Activated naive CD8-positive, alpha-beta T cell treated with anti-CD3 and anti-CD28 coated beads, Interleukin-2, amount 10 ng/mL, durations not matched to agents 7 days and 5 days (primary cell): ENCODE measurements at places on chromosomes 1 and 21.

DNA sequence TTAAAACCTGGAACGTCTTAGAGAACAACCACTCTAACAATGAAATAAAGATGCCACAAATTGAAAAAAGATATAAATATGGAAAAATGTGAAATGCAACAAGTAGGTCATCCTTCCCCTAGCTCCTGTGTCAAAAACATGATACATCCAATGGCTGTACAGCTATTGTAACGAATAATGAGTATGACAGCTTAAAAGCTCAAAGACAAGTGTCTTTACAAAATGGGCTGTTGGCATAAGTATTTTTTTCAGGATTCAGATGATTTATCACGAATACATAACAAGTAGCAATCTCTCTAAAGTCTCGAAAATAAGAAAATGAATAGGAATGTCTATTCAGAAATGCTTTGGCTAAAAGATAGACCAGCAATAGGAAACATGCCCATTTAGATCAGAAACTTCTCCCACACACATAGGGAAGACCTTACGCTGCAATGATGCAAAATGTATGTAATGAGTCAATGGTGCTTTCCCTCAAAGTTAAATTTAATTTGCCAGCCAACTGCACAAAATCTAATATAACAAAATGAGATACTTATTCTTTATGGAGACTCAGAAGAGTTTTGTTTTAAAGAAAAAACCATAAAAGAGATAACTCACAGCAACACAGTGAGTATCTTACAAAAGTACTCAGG is 8.3 kb downstream of the TGFBR3 start:
- no peak for DNase-seq

- no peak for DNase-seq
Measured at GRCh38 chr1:155253797-155254196, 1.5 kb downstream of the ENTREP3 start.

GRCh38 chr1:53375440-53375839 is 47.6 kb upstream of the LRP8 start:
- peak; percentile 15 for DNase-seq

DNA sequence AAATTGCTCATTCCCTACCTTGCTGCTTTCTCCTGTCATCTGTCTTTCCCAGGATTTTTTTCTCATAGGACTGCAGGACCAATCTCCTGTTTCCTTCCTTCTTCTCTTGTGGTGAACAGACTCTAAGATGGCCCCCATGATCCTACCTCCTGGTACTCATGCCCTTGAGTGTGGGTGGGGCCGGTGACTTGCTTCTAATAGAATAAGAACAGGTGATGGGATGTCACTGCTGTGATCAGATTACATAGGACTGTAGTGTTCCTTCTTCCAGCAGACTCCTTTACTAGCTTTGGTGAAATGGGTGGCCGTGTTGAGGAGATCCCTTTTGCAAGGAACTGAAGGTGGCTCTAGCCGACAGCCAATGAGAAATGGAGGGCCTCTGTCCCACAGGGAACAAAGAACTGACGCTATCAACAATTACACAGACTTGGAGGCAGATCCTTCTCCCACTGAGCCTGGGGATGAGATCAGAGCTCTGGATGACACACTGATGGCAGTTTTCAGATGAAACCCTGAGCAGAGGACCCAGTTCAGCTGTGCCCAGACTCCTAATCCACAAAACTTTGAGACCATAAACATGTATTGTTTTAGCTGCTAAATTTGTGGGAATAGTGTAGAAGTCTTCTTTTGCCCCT is 7.5 kb downstream of the GSTM3 start:
- no peak for DNase-seq

DNA sequence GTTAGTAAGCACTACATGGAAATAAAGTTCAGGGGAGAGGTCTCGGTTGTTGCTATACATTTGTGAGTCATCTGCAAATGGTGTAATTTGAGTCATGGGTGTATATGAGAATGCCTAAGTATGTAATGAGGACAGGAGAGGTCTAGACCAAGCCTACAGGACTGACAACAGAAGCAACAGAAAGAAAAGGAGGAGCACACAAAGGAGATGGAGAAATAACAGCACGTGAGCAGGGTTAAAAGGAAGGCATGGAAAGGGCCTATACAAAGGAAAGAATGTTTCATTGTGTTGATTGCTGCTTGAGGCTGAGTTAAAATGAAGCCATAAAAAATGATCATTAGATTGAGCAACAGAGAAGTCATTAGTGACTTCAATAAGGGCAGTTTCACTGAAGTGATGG is 28.0 kb upstream of the PRKAA2 start:
- DNase-seq: no peak

GRCh38 chr1:182301467-182302198 is 90.0 kb downstream of the GLUL start:
- DNase-seq: no peak

DNA sequence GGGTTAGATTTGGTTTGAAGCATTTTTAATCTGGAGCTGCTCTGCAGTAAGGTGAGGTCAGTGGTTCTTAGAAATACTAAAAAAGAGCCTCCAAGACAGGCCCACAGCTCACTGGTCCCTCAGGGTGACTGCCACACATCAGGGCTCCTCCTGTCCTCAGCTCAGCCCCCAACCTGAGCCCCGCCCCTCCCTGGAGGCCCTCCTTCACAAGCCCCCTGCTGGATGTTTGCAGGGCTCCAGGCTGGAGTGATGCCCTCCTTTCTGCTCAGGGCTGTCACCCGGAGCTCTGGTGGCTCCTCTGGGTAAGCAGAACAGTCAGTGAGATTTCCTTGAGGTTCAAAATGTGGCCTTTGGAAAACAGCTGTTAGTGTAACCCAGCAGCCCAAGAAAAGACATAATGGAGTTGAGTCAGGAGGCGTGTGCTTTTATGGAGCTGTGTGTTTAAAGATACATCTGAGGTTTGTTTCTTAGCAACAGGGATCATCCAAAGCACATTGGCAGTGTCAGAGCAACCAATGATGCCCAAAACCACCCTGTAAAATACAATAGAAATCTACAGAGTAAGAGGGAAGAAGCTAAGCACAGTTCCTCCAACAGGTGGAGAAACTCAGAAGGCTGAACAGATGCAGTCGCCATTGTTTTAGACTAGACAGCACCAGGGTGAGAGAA is 21.4 kb downstream of the STUM start:
- DNase-seq: no peak

GRCh38 chr1:199529324-199529723 is 498.2 kb upstream of the NR5A2 start:
- no peak for DNase-seq

DNA sequence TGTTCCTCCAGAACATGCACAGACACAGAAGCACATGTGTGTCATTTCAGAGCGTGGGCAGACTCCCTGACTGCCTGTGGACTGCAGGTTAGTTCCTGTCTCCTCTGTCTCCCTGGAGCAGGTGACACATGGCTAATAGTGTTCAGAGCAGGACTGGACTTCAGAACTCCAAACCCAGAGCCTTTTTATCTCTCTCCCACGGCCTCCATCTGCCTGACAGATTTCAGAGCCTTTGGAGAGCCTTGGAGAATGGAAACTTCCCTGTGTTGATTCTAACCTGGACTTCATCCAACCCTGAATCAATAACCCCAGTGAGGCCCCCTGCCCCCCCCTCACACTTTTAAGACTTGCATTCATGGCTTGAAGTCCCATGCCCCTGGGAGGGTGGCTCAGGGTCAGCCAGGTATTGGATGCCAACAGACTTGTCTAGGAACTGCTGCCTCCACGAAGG is 44.4 kb downstream of the C1orf198 start:
- no peak for DNase-seq

- DNase-seq: no peak
Measured at GRCh38 chr1:237199026-237199425, 157.0 kb downstream of the RYR2 start.

- no peak for DNase-seq
Measured at GRCh38 chr1:94621802-94622201, 80.2 kb upstream of the F3 start.

DNA sequence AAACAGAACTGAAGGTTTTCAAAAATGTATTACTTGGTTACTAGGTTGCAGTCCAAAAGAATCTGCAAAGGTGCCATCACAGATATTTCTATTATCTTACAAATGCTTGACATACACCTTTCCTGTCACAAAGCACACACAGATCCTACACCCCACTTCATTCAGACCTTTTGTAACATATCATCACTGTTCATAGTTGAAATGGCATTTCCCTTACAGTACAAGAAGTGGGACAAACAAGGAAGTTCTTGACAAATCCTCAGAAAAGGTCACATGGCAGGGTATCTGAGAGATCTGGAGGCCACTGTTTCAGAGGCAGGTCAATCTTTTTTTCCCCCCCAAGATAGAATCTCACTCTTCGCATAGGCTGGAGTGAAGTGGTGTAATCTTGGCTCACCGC is 21.3 kb downstream of the TOR1AIP2 start:
- DNase-seq: no peak

GRCh38 chr1:231844986-231845502 is 218.5 kb downstream of the DISC1 start:
- DNase-seq: no peak

DNA sequence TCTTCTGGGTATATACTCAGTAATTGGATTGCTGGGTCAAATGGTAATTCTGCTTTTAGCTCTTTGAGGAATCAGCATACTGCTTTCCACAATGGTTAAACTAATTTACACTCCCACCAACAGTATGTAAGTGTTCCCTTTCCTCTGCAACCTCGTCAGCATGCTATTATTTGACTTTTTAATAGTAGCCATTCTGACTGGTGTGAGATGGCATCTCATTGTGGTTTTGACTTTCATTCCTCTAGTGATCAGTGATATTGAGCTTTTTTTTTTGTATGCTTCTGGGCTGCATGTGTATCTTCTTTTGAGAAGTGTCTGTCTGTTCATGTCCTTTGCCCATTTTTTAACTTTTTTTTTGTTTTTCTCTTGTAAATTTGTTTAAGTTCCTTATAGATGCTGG is 279.4 kb downstream of the PTGER3 start:
- DNase-seq: no peak

DNA sequence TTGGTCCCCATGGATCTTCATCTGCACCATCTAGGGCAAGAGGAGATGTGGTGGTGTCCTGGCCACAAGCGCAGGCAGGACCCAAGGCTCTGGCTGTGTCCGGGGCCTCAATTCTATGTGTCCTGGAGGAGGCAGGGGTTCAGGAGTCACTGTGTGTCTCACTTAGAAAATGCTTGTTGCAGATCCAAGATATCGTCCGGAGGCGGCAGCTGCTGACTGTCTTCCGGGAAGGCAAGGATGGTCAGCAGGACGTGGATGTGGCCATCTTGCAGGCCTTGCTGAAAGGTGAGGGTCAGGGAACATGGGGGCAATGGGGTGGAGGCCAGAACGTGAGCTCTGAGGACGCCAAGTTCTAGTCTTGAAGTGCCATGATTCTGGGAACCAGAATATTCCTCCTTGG is 29.1 kb downstream of the TRPM2 start:
- no peak for DNase-seq

- DNase-seq: no peak
Measured at GRCh38 chr1:81174811-81175476, 625.8 kb upstream of the ADGRL2 start.

DNA sequence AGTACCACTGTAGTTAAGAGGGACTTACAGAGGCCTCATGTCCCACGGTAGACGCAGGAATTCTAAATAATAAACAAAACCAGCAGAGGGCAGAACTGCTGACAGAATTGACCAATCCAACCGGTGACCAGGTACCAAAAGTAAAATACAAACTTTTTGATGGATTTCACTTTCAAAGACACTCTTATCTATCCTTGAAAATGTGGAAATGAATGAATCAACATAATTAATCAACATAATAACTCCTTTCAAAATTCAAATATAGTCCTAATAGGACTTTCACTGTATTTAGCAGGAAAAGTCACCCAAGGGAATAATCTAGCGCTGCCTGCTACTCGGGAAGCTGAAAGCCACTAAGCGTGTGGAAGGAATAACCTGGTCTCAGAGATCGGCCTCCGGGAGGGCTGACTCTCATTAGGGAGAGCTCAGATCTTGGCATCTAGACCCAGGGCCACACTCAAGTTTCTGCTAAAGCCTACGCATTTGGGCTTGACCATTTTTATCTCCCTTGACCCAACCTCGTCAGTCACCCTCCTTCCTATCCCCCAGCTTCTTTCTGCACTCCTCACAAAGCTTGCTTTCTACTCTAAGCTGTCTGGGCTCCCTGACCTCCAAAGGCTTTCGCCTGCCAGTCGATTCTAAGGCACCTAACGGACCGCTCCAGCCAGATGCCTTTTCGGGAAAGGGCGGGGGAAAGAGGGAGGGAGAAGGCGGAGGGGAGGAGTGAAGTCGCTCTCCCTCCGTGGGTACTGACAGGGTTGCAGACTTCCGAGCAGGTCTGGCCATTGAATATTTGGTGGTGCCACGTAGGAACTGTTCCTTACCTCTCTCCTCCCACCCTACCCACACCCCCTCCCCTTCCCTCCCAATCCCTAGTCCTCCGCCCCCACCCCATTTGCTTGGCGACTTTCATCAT is 1.6 kb downstream of the COL11A1 start:
- no peak for DNase-seq

DNA sequence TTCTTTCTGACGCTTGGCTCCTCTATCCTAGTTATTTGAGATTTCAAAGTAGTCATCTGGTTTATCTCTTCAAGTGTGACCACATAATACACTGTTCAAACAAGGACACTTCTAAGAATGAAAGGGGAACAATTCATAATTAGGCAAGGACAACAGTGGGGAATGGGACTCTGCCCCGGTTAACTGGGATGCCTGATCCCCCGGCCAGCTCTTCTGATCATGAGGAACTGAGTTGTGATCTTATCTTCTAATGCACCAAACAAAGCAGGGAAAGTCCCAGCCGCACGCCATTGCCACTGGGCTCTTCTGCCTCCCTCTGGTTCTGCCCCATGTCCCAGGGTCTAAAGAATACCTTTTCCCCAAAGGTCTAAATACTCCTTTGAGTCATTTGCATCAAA is 158.2 kb upstream of the IRF2BP2 start:
- no peak for DNase-seq

- no peak for DNase-seq
Measured at GRCh38 chr1:211259638-211260126, 516 bp downstream of the RCOR3 start.

- DNase-seq: no peak
Measured at GRCh38 chr1:53754484-53755312, 15.7 kb upstream of the GLIS1 start.

DNA sequence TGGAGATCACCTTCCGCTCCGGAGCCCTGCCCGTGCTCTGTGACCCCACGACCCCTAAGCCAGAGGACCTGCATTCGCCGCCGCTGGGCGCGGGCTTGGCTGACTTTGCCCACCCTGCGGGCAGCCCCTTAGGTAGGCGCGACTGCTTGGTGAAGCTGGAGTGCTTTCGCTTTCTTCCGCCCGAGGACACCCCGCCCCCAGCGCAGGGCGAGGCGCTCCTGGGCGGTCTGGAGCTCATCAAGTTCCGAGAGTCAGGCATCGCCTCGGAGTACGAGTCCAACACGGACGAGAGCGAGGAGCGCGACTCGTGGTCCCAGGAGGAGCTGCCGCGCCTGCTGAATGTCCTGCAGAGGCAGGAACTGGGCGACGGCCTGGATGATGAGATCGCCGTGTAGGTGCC is 9.6 kb downstream of the SPATA46 start:
- DNase-seq: no peak

- no peak for DNase-seq
Measured at GRCh38 chr1:222641269-222641948, 23.5 kb downstream of the MIA3 start.

GRCh38 chr1:100928128-100928527 is 32.2 kb downstream of the SLC30A7 start:
- no peak for DNase-seq
